ENCODE measurements at places on chromosomes 3 and 15.

DNA sequence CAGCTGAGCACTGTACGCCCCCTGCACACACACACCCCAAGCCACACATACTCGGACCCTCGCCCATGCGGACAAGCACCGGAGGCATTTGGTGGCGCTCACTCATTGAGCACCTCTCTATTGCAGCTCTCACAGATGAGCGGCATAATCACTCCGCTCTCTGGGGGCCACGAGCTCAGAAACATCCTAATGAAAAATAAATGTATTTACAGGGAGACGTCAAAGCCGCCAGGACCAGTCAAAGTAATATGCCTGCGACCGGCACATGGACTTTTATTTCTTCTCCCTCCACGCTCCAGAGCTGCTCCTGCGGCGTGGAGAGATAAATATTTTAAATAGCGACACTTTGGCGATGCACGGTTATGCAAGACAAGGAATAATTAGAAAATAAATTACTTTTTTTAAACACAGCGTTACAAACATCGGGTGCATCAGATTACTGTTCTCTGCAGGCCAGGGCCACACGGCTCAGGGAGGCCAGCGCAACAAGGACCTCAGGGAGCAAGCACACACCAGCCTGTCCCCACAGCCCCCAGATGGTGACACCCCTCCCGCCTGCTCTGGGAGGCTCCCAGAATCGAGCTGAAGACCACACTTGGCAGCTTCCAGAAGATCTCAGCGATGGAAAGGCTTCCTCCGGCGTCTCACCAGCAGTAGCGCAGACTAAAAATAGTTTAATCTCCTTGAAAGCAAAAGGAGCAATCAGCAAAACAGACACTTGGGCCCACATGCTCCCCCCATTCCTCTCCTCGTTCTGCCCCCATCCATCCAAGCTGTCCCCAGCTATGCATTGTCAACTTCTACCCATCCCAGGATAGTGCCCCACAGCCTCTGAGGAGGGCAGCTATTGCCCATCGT, 48.0 kb downstream of the CACNA2D2 start:
- no peak for DNase-seq

DNA sequence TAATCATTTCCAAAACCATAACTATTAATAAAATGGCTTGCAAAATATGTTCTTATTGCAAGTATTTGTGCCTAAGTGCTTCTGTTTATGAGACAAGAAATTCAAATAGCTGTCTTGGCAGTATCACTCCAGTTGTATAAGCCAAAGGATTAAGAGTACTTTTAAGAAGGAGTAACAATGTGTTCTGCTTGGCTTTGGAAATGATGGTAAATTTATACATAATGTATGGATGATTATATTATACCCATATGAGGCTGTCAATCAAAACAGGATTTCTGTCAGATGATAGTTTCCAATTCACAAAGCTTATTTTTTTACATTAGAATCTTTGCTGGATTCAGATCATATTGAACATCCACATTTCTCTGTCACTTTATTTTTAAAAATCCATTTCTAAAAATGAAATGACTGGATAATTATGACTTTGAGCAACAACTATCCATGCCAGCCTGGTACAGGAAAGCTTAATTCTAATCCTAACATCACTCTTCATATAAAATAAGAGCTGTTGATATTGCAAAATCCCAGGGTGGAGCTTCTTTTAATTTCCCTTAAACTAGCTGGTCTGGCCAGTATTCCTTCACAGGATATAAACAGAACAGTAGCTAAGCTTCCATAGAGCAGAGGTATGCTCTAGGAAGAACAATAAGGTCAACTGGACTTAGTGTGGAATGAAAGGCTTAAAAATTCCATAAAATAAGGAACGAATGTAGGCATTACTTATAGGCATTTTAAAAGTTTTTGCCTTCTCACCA, 30.0 kb upstream of the ZNF280D start:
- no peak for DNase-seq

GRCh38 chr3:148582126-148582525, 115.6 kb upstream of the AGTR1 start:
- DNase-seq, result no peak

DNA sequence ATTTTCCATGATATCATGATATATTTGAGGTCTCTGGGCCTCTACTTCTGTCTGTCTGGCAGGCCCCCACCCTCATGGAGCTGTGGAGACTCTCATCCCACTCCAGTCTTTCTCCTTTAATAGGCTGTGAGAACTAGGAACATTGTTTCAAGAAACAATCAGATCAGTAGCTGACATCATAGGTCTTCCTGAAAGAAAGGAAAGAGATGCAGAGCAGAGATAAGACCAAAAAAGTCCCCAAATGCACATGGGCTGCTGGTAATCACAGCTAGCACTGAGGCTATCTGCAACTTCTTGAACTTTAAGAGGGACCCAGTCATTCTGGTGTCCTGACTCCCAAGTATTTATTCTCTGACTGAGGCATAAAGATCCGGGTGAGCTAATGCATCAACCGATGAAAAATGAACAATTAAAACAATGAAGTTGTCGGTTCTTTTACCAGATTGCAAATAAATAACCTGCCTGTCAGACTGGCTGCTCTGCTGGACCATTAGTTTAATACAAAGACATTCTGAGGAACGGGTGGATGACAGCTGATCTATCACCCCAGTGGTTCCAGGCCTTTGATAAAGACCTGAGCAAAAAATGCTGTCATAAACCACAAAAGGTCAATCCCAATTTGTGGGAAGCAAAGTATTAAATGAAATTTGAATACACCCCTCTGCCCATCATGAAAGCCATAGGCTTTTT, 780.8 kb upstream of the GOLIM4 start:
- no peak for DNase-seq

GRCh38 chr3:29348316-29348715, 67.4 kb downstream of the RBMS3 start:
- no peak for DNase-seq

DNA sequence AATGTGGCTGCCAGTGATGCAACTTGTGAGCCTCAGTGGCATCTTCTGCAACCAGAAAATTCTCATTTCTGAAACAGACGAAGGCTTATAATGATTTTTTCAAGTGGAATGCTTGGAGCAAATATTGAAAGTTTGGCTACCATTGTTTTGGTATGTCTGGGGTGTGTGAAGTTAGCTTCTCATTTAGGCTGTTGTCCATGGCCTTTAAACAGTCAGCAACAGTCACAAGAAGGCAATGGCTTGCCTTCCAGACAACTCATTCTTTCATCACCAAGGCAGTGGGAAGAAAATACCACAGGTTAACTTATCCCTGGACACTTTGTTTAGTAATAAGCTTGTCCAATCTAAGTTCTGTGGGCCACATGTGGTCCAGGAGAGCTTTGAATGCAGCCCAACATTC, 4.7 kb upstream of the BNC1 start:
- no peak for DNase-seq

DNA sequence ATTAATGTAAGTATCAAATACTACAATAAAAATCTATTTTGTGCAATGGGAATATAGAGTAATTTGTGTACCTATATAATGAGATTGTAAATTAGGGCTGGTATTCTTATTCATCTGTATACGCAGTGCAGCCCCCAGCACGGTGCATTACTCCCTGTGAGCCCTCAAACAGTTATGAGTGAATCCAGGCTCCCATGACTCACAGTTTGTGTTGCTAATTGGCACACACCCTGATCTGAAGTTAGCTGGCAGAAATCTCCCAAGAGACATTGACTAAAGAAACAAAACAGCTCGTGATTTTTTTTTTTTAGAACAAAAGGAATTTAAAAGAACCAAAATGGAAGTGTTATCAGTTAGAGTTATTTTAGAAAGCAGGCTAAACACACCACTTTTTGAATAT, 15.7 kb downstream of the GK5 start:
- DNase-seq, result no peak

DNA sequence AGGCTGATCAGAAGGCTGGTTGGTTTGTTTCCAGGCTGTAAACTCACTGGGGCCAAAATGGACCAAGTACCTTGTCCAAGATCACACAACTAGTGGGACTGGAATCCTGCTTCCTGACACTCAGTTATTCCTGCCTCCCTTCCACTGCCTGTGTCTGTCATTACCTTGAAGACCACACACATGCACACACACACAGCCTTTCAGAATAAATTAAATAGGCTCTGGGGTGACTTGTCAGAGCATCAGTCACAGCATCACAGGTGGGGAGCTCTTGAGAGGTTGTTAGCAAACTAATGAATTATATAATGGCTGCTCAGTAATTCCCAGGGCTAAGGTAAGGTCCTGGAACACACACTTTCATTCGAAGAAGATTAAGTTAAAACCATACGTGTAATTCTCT, 231.8 kb downstream of the UACA start:
- no peak for DNase-seq

DNA sequence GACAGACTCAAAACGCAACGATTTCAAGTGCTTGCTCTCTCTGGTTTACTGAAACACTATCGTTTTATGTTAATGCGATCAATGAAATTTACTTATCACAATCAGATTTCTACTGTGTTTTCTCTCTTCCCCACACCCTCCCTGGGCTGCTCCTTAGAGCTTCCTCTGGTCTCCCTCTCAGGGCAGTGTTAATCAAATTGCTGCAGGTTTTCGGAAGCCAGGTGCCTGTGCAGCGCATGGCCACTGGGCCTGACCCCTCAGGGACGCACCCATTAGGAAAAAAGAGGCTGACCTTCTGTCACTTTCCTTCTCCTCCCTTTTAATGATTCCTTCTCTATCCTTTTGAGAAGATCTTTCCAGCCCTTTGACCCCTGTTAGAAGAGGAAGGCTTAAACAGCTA, 134.5 kb upstream of the ONECUT1 start:
- DNase-seq, result no peak

DNA sequence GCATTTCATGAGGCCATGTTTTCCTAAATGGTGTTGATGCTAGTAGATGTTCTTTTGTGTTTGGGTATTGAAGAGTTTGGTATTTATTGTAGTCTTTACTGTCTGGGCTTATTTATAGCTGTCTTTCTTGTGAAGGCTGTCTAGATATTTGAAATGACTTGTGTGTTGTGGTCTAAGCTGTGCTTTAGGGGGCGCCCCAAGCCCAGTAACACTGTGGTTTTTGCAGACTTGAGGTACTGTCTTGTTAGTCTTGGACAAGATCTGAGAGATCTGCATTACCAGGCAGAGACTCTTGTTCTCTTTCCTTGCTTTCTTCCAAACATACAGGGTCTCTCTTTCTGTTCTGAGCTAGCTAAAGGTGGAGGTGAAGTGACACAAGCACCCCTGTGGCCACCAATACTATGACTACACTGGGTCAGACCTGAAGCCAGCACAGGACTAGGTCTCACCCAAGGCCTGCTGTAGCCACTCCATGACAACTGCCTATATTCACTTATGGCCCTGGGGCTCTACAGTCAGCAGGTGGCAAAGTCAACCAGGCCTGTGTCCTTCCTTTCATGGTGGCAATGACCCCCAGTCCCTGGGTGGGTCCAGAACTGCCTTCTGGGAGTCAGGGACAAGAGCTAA, 152.1 kb upstream of the TBC1D5 start:
- DNase-seq, result no peak

DNA sequence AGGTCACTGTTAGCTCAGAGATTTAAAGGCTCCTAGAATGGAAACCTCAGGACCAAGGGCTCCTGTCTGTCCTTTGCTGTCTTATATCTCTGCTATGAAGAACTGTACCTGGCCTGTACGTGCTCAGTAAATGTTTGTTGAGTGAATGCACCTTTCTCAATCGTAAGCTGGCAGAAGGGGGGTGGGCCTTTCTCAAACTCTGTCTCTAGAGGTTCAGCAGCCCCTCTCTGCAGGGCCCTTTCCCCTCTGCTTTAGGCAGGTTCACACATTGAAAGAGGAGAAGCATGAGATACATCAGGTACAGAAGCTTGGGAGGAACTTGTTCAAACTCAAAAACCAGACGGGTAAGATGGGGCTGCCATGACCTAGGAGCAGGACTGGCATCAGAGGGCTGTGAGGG, 155.6 kb downstream of the GOLGA6L4 start:
- DNase-seq, result no peak

- DNase-seq, result no peak
Measured at GRCh38 chr15:74626752-74627692, 11.4 kb downstream of the CLK3 start.

- no peak for DNase-seq
Measured at GRCh38 chr15:38054488-38054887, 120.0 kb downstream of the TMCO5A start.

GRCh38 chr3:15007681-15008141, 57.4 kb downstream of the MRPS25 start:
- peak; percentile 14 for DNase-seq

DNA sequence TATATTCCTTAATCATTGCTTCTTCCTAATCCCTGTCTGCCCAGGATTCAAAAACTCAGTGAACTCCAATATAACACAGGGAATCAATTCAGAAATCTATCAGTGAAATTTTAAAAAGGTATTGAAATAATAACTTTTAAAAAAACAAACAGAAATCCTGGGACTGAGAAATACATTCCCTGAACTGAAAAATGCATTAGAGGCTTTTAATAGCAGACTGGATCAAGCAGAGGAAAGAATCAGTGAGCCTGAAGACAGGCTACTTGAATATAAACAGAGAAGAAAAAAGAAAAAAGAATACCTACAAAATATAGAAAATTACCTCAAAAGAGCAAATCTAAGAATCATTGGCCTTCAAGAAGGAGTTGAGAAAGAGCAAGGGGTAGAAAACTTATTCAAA, 54.7 kb downstream of the CEP70 start:
- no peak for DNase-seq

GRCh38 chr3:197023241-197023997, 6.2 kb downstream of the MELTF start:
- peak; percentile 67 for DNase-seq

DNA sequence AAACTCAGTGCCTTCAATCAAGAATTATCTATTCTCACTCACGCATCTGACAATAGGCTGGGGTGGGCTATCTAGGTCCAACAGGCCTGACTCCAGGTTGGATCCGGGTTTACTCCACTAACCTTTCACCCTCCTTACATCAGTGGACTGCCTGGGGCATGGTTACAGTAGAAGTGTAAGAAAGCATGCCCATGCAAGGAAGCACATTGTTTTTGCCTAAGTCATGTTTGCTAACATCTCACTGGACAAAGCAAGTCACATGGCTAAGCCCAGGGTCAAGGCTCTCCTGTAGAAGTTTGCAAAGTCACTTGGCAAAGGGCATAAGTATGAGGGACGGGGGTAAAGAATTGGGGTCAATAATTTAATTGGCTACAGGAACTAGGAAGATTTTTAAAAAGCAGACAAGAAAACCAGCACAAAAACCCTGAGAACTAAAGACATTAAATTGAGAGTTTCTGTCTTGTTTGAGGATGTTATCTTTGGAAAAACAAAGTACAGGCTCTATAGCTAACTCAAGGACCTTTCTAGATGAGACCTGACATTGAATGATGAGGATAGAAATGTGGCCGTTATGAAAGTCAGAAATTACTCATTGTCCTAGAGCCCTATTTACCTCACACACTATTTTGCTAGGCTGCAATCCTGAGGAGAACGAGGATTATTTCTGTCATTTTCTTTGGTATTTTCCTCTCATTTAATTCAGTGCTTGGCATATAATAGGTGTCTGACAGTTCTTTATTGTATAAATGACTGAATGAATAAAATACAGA, 214.2 kb downstream of the IL20RB start:
- no peak for DNase-seq

All from NCI-H510A (cell line).